NCI-H187 (cell line): ENCODE measurements at places on chromosomes 12 and 14.

GRCh38 chr14:103361867-103362266 is 23.3 kb upstream of the MARK3 start:
- no peak for DNase-seq

GRCh38 chr12:53717319-53717718 is 9.9 kb downstream of the CALCOCO1 start:
- no peak for DNase-seq

- no peak for DNase-seq
These were observed 35.8 kb downstream of the TIMELESS start for GRCh38 chr12:56413392-56413791.

DNA sequence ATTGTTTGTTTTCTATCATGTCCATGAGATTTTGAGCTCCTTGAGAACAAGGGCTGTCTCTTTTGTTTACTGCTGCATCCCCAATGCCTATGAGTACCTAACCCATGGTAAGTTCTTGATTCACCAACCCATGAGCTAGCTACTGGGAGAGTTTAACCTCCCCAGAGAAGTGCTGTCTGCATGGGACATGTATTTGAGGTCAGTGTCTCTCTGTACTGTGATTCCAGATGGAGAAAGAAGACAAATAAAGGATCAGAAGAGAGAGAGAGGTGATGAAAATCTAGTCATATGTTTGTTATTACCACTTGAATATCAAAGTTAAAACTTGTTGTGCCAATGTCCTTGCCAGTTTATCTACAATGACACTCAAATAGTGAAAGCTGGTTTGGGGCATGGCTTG is 421.8 kb downstream of the BCAT1 start:
- no peak for DNase-seq

DNA sequence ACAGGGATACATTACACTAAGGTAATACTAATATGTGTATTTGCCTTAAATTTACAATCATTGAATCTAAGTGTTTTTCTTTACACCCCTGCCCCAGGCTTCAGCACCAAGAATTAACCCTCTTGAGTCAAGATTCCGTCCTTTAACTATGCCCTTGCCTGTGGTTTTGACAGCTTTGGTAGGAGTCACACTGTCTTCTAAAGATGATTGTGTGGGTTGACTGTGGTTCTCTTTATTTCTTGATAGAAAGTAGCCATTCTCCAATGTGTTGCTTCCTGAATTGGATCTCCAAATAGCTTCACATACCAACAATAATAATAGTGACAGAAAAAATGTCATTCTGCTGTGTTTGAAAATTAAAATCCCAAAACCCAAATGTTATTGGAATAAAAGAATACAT is 3.6 kb downstream of the CLEC7A start:
- no peak for DNase-seq

- DNase-seq = no peak
These were observed 80.8 kb upstream of the CMKLR1 start for GRCh38 chr12:108419949-108420348.

- no peak for DNase-seq
These were observed 16.2 kb downstream of the CDKL1 start for GRCh38 chr14:50380455-50380854.

- no peak for DNase-seq
These were observed 13.6 kb upstream of the CDCA4 start for GRCh38 chr14:105034315-105035039.

DNA sequence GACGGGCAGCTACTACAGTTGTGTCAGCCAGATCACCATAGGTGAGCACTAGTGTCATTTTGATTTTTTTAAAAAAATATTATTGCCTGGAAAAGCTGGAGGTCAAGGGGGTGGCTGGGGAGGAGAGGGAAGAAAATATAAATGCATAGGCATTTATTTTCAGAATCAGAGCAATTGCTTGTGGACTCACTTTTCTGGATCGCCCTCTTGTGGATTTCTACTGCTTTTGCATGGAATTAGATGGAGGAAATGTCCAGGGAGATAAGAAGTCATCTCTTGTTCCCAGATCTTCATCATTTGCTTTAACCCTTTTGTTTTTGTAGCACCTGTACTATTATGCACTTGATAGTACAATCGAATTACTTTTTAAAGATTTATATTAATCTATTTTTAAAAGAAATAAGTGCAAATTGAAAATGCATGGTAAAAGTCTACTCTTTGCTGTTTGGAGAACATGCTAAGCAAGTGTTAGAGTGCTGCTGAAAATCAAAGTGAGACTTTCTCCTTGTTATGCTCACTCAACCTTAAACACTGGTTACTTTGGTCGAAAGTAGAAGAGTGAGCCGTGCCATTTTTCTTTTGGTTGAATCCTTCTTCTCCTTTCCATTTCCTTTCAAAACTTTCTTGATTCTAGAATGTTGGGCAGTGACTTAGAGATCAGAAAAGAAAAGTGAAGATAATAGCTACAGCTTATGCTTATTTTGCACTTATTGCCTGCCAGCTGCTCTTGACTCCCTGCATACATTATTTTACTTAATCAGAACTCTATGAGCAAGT is 60.6 kb upstream of the ANO4 start:
- no peak for DNase-seq

GRCh38 chr12:96989916-96990315 is 82.9 kb downstream of the NEDD1 start:
- DNase-seq = peak; percentile 10

GRCh38 chr12:42960087-42960527 is 370.6 kb upstream of the PRICKLE1 start:
- DNase-seq = no peak

GRCh38 chr12:39062266-39062996 is 157.0 kb upstream of the CPNE8 start:
- no peak for DNase-seq

DNA sequence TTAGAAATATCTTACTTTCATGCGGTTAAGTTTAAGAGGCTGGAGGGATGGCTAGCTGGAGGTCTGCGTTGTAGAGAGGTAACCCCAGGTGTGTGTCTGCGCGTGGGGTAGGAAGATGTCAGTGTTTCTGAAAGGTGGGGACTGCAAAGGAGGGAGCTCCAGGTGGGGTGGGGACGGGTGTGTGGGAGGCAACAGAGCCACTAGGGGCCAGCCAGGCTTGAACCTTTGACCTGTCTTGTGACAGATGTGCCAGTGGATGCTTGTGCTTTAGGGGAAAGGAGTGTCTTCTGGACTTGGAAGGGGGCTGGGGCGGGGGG is 841 bp downstream of the GLI1 start:
- no peak for DNase-seq

DNA sequence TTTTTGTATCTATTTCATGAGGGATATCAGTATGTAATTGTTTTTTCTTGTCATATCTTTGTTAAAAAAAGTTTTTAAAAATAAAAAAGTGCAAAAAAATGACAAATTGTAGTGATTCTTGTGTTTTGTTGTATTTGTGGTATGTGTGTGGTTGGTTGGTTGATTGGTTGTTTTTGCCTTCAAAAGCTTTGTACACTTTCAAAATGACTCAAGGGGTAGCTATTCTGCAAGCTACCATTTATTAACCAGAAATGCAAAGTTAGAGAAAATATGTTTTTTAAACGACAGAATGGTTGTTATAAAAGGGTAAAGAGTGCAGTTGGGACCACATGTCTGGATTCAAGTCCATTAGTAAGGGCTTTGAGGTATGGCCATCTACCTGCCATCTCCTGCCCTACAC is 119.3 kb downstream of the SLC35F4 start:
- no peak for DNase-seq

DNA sequence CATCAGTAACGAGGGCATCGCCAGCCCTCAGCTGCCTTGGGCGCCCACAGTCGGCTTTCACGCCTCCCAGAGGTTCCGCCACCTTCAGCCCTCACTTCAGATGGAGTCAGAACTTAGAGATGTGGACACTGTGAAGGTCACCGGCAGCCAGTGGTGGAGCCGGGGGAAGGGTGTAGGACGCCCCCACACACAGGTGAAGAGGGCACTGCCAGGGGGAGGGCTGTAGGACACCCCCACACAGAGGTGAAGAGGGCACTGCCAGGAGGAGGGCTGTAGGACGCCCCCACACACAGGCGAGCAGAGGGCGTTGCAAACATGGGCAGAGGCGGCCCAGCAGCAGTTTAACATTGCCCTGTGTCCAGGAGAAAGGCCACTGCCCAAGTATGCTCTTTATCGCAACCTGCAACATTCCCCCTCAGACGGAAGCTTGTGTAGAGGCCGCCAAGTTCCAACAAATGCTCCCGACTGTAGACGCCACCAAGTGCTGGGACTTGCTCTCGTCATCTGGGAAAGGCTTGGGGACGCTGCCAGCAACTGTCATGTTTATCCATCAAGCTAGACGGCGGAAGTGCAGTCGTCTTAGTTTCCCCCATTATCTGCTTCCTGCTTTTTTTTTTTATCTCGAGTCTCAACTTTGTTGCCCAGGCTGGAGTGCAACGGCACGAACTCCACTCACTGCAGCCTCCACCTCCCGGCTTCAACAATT is 4.9 kb upstream of the ANKLE2 start:
- no peak for DNase-seq

DNA sequence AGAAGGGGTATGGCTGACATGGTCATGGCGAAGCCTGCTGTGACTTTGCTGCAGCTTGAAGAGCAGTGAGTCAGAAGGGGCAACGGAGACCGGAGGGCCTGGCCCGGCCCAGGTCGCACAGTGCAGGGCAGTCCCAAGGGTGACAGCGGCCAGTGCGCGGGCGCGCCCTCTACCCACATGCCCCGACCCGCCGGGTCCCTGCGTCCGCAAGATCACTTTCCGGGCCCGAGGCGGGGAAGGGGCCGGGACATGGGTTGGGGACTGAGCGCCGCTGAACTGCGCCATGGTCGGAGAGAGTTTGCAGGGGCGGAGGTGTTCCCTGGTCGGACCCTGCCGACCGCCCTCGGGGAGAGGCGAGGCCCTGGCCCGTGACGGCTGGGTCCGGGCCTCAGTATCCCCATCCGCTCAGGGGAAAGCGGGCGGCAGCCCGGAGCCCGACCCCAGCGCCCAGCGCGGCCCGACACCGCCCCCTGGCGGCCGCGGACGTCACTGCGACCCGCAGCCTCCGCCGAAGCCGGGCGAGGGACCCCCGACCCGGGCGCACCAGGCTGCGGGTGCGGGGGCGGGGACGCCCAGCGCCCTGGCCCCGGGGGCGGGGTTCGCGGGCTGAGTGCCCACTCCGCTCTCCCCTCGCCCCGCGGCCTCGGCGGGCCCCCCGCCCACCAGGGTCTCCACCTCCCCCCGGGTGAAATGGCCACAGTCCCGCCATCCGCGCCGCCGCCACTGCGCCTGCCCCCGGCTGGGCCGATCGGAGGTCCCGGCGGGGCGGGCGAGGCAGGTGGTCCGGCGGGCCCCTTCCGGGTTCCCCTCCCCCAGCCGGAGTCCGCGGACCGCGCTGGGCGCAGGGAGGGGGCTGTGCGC is 7.2 kb upstream of the ANKRD9 start:
- no peak for DNase-seq

DNA sequence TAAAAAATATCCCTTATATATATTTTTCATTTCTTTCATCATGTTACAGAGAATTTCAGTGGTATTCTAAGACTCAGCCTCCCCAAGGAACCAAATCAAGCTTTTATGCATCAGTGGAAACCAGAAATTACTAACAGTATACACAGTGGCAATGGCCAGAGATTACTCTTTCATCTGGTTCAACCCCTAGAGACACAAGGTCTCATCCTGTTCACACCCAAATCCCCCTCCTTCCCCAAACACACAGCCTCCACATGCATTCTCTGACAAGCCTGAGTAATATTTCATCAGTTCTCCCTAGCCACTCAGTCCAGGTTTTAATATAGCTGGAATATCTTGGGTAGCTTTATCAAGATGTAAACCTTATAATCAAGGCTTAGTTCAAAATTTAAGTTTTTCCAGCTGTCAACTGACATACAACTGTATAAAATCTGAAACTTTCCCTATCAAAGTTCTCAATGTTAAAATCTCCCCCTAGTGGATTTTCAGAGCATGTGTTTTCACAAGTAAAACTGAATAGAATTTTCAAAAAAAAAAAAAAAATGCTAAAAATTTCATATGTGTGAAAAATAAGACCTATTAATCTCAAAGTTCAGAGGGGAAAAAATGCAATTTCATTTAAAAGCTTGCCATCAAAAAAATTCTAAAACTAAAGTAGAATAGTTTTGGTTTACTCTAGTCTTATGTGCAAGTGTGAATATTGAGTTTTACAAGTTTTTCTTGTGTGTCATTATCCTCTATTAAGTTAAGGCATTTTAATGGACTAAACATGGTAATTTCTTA is 10.5 kb upstream of the SSTR1 start:
- no peak for DNase-seq

GRCh38 chr12:113586461-113586860 is 114.8 kb upstream of the LHX5 start:
- DNase-seq = no peak

DNA sequence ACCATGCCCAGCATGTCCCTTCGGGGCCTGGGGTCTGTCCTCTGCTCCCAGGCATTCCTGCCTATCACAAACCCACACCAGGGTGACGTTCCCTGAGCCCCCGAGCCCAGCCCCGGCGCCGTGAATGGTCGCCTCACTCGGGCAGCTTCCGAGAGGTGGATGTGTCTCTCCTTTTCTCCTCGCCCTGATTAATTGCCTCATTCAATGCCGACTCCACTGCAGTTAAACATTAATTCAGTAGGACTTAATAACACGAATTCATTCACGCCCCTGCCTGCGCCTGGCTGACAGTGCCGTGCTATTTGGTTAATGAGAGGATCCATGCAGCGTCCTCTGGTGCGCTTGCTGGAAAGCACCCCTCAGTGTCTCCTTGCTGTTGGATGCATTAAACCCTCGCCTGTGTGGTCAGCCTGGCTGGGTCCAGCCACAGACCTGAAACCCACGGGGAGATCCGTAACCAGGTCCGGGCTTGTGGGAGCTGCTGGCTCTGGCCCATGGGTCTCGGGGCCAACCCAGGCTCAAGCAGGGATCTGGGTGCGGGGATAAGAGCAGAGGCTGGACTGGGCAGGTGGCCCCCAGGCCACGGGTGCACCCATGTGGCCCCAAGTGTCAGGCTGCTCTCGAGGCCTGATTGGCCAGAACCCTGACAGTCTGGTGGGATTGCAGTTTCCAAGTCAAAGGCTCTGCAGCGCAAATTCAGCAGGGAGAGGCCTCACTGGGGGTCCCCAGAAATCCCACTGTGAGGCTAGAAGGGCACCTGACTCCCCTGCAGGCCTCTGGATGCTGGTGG is 55.4 kb downstream of the FBRSL1 start:
- DNase-seq = no peak

- DNase-seq = no peak
These were observed 140.8 kb downstream of the ERC1 start for GRCh38 chr12:1131811-1132224.

- no peak for DNase-seq
These were observed 899 bp upstream of the COL2A1 start for GRCh38 chr12:48005001-48005749.

GRCh38 chr14:95389471-95390011 is 69.8 kb upstream of the CLMN start:
- DNase-seq = no peak
